Left colon (tissue), 2 donors: ENCODE measurements at places on chromosomes 11 and 22.

- DNase-seq, result no peak
Measured at GRCh38 chr11:124518989-124519451, 24.4 kb downstream of the OR8B12 start.

- no peak for DNase-seq
Measured at GRCh38 chr11:66007201-66007634, 4.6 kb upstream of the CST6 start.

DNA sequence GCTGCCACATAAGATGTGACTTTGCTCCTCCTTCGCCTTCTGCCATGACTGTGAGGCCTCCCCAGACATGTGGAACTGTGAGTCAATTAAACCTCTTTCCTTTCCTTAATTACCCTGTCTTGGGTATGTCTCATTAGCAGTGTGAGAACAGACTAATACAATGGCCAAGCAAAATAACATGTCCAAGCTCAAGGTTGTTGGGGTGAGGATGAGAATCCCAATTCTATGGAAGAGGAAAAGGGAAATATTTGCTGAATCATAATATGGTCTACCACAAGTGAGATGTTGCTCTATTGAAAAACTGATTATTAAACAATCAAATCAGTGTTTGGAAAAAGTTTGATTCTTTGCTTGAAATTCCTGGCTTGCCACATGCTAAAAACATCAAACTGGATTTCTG is 48.7 kb upstream of the LRRC4C start:
- no peak for DNase-seq

DNA sequence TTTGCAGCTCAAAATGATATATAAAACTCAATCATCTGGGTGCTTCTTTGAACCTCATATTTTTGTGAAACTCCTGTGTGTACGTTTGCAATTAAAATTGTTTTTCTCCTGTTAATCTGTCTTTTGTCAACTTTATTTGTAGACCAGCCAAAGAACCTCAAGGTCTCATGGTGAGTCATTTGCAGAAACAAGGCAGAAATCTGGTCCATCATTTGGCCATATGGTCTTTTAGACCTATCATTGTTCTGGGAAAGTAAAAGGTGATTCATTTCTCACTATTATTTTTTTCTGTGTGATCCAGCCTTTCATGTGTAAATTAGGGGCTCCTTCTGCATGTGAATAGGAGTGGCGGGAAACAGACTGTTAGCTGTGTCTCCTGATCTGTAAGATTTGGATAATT is 399.1 kb upstream of the DDI1 start:
- no peak for DNase-seq

- no peak for DNase-seq
Measured at GRCh38 chr11:93577286-93577685, 34.1 kb upstream of the SMCO4 start.

DNA sequence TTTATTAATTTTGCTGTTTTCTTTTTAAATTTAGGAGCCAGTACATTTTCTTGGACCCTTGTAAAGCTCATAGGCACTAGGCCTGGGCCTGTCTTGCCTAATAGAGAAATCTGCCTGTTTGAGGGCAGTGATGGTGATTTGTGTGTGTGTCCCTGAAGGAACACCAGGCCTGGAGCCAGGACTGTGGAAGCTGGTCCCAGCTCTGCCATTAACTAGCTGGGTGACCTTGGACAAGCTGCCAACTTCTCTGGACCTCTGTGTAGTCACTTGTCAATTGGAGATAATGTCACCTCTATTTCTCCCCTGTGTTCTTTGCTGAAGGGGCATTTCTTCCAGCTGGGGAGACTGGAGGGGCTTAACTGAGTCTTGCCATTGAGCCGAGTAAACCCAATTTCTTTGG is 16.0 kb upstream of the FTH1 start:
- DNase-seq, result no peak

DNA sequence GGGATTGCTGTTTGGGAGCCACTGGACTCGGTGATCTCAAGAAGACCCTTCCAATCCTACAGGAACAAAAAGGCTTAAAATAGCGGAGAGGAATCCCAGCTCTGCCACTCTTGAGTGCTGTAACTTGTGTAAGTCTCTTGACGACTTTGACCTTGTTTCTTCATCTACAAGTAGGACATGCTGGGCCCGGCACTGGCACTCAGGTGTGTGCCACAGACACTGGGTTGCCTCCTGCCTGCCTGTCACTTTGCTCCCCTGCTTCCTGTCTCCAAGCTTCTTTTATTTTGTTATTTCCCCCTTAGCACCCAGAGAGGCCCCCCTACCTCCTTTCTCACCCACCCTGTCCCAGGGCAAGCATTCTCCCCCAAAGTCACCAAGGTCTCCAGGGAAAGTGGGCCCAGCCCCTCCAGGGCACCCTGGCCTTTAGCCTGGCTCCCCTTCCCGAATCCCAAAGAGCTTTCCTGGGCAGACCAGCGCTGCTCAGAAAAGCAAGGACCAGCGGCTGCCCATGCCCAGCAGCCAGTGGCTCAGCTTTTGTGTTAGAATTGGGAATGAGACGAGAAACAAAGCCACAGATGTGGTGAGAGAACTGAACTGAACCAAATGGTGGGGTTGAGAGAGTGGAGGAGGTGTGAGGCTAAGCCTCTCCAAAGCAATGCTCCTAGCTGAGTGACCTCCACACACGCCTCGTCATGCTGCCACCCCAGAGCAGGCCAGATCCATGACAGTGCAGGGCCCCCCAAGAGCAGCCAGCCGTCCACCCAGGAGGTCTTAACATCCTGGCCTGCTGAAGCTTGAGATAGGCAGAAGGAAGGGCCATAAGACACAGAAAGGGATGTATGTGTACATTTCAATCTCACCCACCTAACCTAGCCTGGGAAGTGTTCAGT is 4.5 kb downstream of the TRIM29 start:
- no peak for DNase-seq

DNA sequence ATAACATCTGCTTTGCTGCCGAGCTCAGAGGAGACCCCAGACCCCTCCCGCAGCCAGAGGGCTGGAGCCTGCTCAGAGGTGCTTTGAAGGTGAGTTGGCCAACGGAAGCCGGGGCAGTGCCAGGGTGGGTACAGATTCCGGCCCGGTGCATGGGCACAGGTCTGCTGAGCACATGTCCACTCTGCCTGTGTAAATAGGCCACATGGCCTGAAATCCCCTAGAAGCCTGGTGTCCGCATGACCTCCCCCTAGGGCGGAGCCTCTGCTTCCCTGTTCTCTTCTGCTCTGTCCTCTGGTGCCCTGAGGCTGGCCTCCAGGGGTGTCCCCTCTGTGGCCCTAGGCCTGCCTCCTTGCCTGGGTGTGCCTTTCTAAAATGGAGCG is 19.6 kb upstream of the TXNRD2 start:
- DNase-seq, result no peak

DNA sequence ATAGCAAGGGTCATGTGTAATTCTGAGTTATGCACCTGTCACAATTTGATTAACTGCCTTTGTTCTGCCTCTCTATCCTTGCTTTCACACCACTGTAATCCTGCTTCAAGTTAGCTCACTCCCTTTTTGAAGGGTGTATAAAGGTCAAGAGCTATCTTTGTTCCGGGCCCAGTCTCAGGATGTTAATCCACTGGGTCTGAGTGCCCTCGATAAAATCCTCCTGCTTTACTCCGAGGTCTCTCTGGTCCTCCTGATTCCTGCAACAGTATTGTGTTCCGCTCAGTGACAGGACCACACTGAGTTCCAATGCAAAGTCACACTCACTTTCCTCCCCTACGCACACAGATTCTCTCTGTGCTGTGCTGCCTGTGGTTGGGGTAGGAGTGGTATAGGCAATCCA is 186.5 kb downstream of the DYNC2H1 start:
- DNase-seq, result no peak

- DNase-seq, result no peak
Measured at GRCh38 chr11:65501472-65502273, 2.8 kb downstream of the MALAT1 start.

- peak; percentile 72 for DNase-seq
Measured at GRCh38 chr11:95231881-95232605, 1.0 kb upstream of the SESN3 start.
